ENCODE measurements at places on chromosomes 2 and 18.

- DNase-seq = no peak
These were observed 40.5 kb upstream of the RTN4 start for GRCh38 chr2:55090702-55091101.

- no peak for DNase-seq
These were observed 6.3 kb downstream of the CTAGE1 start for GRCh38 chr18:22411446-22411845.

GRCh38 chr2:166365803-166366420, 9.8 kb downstream of the SCN9A start:
- DNase-seq = no peak

DNA sequence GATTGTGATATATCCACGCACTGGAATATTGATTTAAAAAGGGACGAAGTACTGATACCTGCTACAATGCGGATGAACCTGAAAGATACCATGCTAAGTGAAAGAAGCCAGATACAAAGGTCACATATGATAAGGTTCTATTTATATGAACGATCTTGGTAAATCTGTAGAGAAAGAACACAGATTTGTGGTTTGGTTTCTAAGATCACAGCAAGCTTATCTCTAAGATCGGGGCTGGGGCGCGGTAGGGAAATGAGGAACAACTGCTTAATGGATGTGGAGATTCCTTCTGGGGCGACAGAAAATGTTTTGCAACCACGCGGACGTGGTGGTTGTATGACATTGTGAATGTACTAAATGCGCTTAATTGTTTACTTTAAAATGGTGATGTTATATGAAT, 60.1 kb downstream of the NEDD4L start:
- no peak for DNase-seq

GRCh38 chr2:111031546-111032478, 88.9 kb upstream of the BCL2L11 start:
- DNase-seq = no peak

DNA sequence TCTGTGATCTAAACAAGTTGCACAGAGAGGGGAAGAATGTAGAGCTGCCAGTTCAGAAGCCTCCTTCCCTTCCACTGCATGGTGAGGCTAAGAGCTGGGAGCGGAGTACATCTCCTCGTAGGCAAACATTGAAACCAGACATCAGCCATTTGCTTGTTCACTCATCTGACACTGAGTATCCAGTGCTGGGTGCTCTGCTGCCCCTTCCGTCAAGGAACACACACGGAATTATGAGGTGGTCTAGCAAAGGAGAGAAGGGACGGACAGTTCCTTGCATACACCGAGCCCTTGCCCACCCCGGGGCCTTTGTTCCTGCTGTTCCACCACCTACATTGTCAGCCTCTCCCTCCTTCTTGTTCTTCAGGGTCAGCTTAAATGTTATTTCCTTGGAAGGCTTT, 44.6 kb downstream of the SLC4A1AP start:
- DNase-seq = no peak

DNA sequence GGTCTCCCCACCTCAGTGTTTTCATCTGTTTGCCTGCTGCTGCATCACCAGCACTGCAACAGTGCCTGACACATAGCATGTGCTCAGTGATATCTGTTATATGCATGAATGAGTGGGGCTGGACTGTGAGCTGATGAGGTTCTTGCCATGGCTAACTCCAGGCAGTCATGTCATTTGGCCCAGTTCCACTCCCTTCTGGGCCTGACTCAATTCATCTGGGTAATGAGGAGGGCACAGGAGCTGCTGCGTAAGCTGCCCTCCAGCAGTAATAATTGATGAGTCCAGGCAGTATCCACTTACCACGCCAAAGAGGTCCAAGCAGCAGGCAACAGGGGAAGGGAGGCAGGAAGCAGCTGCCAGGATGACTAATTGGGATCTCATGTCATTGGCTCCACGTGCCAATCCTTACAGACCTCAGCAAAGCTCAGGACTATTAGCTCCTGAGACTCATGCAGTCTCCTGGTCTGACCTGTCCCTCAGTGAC, 34.1 kb upstream of the MAT2A start:
- no peak for DNase-seq

DNA sequence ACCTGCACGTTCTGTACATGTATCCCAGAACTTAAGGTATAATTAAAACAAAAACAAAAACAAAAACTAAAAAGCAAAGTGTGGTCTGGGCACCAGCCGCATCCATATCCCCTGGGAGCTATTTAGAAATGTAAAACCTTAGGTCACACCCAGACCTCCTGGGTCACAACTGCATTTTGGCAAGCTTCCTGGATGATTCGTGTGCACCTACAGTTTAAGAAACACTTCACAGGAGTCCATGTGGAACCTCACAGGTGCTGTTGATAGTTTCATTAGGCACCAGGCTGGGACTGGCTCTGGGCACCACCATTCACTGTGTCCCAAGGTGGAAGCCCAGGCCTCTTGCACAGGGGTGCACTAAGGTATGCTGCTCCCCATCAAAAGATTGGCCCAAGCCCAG, 103.6 kb upstream of the BOD1L2 start:
- DNase-seq = no peak

DNA sequence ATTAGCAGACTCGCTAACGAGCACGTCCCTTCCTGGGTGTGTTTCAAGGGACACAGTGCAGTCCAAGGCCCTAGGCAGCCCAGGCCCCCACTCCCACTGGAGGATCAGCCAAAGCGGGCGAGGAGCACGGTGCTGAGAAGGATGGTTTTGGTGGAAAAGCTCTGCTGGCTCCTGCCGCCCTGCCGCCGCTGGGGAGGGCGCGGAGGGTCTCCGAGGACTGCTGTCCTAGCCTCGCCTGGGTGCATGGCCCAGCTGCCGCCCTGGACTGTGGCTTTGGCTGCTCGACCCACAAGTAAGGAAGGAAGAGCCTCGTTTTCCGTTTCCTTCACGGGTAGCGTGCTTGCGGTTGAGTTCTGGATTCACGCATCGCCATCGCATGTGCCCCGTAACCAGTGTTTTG, 79.9 kb downstream of the MTCL1 start:
- DNase-seq = no peak

DNA sequence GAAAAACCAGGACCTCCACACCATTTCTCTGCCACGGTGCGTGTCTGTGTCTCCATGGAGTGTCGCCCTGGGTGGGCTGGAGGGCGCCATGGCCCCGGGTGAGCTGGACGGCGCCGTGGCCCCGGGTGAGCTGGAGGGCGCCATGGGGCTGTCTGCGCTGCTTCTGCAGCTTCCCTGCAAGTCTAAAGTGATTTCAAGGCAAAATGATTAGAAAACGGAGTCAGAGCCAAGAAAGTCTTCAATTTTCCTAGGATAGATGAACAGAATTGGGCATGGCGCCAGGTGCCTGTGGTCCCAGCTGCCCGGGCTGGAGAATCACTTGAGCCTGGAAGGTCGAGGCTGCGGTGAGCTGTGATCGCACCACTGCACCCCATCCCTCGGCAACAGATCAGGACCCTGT, 27.7 kb upstream of the NFATC1 start:
- DNase-seq = no peak

GRCh38 chr2:138827426-138828054, 47.4 kb upstream of the NXPH2 start:
- peak; percentile 35 for DNase-seq

- DNase-seq = no peak
These were observed 602.6 kb upstream of the VRK2 start for GRCh38 chr2:57443973-57444521.

GRCh38 chr2:170503563-170503962, 211.6 kb upstream of the SP5 start:
- no peak for DNase-seq

DNA sequence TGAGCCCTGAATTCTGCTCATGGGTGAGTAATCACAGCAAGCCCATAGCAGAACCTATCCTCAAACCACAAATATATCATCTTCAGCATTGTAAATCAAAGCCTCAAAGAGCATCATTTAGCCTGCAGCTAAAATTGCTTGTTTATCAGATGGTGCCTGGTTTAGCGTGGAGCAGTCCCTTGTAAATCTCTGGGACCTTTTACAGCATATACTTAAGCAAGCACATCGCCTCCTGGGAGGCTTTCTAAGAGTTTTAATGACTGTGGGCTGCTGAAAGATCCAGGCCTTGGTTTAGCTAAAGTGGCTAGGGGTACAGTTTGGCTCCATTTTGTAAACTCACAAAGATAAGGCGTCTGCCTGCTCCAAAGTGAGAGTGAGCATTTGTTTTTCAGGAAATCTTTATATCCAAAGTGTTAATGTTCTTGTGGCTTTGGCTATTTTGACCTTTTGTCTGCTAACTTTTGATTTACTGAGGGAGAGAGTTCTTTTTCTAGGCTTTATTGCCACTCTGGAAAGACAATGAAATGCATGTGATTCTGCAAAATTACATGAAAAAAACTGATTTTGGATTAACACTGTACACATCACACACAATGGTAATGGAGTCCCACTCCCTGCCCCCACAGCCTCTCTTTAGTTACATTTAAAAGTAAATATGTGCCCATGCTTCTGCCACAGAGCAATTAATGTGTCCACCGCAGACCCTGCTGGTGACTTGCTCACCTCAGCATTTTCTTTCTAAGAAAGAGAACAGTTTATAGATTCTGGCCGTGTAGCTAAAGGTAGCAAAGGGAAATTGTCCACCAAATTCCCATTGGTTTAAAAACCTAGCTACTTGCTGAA, 194.8 kb downstream of the LNPK start:
- no peak for DNase-seq

DNA sequence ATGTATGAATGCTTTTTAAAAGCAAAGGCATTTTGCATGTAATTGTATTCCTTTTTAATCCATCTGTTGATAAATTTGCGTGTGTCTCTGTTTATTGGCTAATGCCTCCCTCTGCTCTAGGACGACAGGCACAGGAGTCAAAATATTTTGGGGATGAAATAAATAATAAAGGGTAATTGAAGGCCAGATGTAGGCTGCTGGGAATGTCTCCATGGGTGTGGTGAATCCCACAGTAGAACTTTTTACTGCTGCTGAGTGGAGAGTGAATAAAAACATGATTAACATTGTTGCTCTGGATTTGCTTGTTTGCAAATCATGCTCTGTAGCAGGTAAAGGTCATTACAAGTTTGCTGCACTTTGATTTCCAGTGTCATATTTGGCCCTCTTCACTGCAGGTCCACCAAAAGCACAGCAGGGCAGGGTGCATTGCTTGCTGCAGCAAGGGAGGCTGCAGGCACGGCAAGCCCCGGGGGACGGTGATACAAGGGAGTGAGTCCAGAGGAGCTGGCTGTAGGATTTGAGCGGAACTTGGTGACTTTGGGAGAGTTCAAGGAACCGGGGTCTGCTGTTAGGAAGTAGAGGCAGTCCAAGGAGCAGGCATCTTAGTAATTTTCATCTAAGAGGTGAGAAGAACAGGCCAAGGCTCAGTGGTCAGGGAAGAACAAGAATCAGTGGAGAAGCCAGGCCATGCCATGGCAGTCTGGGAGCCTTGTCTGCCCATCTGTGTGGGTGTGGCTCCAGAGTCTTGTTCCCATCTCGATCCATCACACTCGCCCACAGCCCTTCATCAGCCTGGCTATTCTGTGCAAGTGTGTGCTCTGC, 201.5 kb upstream of the RAB6C start:
- DNase-seq = no peak

GRCh38 chr2:42905341-42906110, 113.1 kb upstream of the HAAO start:
- peak; percentile 60 for DNase-seq
